HCT116 (cell line): ENCODE measurements at places on chromosomes 3 and 15.
A peak's percentile ranks its signal among the peaks of the same experiment; 100 is the strongest.

DNA sequence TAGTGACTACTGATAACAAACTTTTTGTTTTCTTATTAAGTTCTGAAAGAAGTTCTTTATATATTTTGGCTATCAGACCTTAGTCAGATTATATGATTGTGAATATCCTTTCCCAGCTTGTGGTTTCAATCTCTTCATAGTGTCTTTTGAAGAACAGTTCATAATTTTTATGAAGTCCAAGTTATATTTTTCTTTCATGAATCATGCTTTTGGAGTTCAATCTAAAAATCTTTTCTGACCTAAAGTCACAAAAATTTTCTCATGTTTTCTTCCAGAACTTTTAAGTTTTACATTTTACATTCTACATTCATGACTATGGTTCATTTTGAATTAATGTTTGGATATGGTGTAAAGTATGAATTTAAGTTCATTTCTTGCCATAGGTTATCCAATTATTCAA lies 34.2 kb upstream of the OCA2 start:
- H3K36me3 ChIP-seq: peaks cover 3% of the 10 kb centered on the region
- no peak for DNase-seq
- H3K4me3 ChIP-seq: no peak overlapping the region
- H3K27ac ChIP-seq: no peak overlapping the region
- no peaks in the 10 kb centered on the region for H3K4me1 ChIP-seq

- peak; percentile 31 for DNase-seq
- H3K4me3 ChIP-seq: no peak overlapping the region
- no peaks in the 10 kb centered on the region for H3K36me3 ChIP-seq
- H3K27ac ChIP-seq: no peak overlapping the region
- H3K4me1 ChIP-seq: no peaks in the 10 kb centered on the region
Observed at GRCh38 chr15:50315814-50316630, 39.0 kb downstream of the GABPB1 start.

DNA sequence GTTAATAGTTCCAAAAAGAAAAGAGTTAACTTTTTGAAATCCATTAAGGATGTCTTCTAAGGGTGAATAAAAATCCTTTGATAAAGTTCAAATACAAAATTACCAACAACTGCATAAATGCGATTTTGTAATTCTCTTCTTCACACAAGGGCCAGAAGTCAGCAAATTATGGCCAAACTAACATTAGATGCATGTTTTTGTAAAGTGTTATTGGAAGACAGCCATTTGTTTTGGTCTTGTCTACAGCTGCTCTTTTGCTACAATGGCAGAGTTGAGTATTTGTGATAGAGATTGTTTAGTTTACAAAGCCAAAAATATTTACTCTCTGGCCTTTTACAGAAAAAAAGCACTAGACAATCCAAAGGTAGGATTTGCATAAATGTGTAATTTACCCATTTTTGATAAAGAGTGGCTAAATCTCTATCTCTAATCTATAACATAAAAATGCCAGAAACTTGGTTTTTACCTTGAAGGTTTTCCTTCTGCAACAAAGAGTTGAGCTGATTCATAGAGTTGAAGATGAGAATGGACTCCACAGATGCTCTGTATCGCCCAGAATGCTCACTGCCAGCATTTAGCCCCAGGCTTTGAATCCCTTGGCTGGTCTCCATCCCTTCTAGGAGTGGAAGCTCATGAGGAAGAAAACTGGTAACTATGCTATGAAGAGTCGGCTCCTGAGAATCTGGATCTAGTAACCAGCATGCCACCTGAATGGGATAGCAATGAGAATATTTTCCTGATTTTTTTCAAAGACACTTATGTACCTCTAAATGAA lies 64.5 kb downstream of the POLQ start:
- peaks cover 5% of the 10 kb centered on the region; the same call in 1 of the 2 replicates for H3K4me1 ChIP-seq
- no peak for DNase-seq
- H3K27ac ChIP-seq: no peak overlapping the region
- no peaks in the 10 kb centered on the region for H3K27me3 ChIP-seq
- no peak overlapping the region for H3K4me3 ChIP-seq

DNA sequence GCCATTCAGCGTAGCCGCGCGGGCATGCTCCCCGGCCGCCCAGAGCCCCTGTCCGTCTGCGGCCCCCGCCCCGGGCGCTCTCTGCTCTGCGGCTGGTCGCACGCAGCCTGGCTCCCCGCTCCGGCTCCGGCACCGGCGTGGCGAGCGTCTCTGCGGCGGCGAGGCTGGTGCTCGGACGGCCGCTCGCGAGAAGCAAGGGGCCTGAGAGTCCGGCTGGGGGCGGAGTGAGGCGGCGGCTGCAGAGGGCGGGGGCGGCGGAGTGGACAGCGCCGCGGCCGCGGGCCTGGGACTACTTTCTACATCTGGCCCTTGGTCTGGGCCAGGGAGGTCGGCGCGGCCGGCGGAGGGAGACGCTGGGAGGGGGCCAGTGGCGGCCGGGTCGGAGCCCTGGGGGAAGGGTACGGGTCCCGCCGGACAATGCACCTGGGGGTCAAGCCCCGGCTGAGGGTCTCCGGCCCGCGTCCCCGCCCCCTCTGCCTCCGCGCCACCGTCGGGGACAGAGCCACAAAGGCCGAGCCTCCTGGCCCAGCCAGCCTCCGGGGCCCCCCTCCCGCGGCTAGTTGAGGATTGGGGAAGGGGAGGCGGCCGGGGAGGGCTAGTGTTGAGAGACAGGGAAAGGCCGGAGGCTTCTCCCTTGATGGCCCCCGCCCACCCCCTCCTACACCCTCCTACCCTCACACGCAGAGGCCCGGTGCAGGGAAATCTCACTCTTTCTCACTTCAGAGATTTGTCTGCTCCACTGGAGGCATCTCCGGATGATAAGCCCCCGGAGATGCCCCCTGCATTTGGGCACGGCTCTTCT lies at the start of gene PRTG:
TSS of gene PRTG (minus strand) at position 226 of the 802 bp plus-strand sequence. CDS start at position 5, 221 bp downstream.
- H3K4me1 ChIP-seq: peaks cover 5% of the 10 kb centered on the region; the same call in 1 of the 2 replicates
- no peaks in the 10 kb centered on the region for H3K36me3 ChIP-seq
- H3K27me3 ChIP-seq: no peaks in the 10 kb centered on the region
- H3K27ac ChIP-seq: no peak within 1 kb of the TSS

- DNase-seq: no peak
- H3K27me3 ChIP-seq: no peaks in the 10 kb centered on the region
- H3K4me3 ChIP-seq: no peak overlapping the region
- H3K27ac ChIP-seq: no peak overlapping the region
Observed at GRCh38 chr3:153652076-153652475, 469.1 kb upstream of the ARHGEF26 start.

DNA sequence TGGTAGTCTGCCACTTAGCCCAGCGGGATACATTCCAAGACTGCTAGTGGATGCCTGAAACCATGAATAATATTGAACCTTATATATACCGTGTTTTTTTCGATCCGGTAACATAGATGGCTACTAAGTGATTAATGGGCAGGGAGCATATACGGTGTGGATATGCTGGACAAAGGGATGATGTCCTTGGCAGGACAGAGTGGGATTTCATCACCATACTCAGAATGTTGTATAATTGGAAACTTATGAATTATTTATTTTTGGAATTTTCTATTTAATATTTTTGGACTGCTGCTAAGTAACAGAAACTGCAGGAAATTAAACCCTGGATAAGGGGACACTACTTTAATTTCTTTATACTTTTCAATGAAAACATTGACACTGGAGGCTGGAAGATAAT lies 53.2 kb downstream of the ASTE1 start:
- peaks cover 6% of the 10 kb centered on the region; the same call in 1 of the 2 replicates for H3K36me3 ChIP-seq
- H3K27ac ChIP-seq: no peak overlapping the region
- no peak for DNase-seq
- no peaks in the 10 kb centered on the region for H3K27me3 ChIP-seq

- no peaks in the 10 kb centered on the region; the same call in 1 of the 2 replicates for H3K4me1 ChIP-seq
- H3K27me3 ChIP-seq: no peaks in the 10 kb centered on the region
- DNase-seq: no peak
- no peaks in the 10 kb centered on the region for H3K36me3 ChIP-seq
- H3K27ac ChIP-seq: no peak overlapping the region
- H3K4me3 ChIP-seq: no peak overlapping the region
Observed at GRCh38 chr3:133492159-133492741, 81.2 kb upstream of the CDV3 start.

DNA sequence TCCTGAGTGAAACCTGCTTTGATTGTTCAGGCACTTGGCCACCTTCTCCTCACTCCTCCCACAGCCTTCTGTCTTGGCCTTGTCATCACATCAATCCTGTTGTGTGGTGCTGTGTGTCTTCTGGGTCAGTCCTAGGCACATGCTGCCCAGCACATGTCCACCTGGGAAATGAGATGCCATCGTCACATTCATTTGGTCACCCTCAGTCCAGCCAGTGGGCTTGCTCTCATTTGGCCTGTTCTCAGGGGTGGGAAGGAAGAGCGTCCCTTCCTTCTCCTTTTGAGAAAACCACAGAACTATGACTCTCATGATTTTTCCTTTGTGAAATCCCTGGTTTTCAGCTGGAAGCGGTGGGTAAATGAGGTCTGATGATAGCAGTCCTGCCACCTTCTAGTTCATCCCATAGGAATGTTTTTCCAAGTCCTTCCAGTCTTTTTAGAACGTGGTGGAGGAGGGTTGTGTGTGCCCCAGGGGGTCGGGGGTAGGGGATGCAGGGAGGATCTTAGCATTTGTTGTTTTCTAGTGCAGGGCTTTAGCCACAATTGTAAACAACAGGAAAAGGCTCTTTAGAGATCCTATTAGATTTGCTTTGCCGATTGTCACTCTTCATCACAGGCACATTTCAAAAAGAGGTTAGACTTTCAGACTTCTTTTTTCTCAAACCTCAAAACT lies 8.4 kb upstream of the PLA1A start:
- H3K36me3 ChIP-seq: no peaks in the 10 kb centered on the region
- H3K4me1 ChIP-seq: no peaks in the 10 kb centered on the region
- no peak overlapping the region for H3K27ac ChIP-seq
- no peak for DNase-seq

GRCh38 chr3:53936347-53936746 lies 44.7 kb upstream of the SELENOK start:
- 0 out of 2 replicates have a peak, but pooled peaks cover 3% of the 10 kb centered on the region for H3K27me3 ChIP-seq
- H3K36me3 ChIP-seq: no peaks in the 10 kb centered on the region
- no peak for DNase-seq
- H3K27ac ChIP-seq: no peak overlapping the region
- no peak overlapping the region for H3K4me3 ChIP-seq

GRCh38 chr15:65919353-65919752 lies 50.1 kb downstream of the RAB11A start:
- no peak for DNase-seq
- no peak overlapping the region for H3K4me3 ChIP-seq
- no peaks in the 10 kb centered on the region for H3K36me3 ChIP-seq
- H3K4me1 ChIP-seq: no peaks in the 10 kb centered on the region

- no peaks in the 10 kb centered on the region for H3K4me1 ChIP-seq
- H3K27me3 ChIP-seq: no peaks in the 10 kb centered on the region; the same call in 1 of the 2 replicates
- DNase-seq: no peak
- H3K36me3 ChIP-seq: no peaks in the 10 kb centered on the region
- H3K27ac ChIP-seq: no peak overlapping the region
Observed at GRCh38 chr3:4749567-4750002, 229.7 kb upstream of the BHLHE40 start.

GRCh38 chr3:65004795-65005295 lies 317.0 kb upstream of the ADAMTS9 start:
- no peak overlapping the region for H3K4me3 ChIP-seq
- no peak for DNase-seq
- H3K4me1 ChIP-seq: no peaks in the 10 kb centered on the region
- H3K27ac ChIP-seq: no peak overlapping the region

DNA sequence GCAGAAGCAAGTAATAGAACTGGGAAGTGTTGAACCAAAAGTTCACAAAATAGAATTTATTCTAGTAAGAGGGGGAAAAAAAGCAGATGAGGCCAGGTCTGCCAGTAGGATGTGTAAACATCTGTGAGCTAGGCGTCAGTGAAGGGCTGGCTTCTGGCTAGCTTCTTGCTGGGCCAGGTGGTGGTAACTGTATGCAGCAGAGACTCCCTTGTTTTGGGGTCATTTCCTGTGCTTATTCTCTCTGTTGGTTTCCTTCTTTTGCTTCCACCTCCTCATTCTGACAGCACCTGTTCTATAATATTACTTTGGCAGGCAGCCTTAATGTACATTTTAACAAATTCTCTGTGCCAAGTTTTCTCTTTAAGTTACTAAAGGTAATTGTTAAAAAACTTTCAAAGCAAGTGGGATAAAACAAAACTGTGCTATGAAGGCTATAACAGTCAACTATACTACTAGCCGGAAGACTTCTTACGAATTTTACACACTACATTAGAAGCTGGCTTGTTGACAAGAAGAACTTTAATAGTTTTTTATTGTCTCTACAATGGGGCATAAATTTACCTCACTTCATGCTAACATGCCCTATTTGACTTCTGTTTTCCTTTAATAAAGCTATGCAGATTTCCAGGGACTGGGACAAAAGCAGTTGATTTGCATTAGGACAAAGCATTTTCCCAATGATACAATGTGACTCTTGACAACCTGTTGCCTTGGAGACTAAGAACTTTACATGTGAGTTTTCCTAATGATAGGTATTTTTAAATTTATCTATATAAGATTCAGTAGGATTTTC lies 318.8 kb upstream of the NAALADL2 start:
- H3K4me3 ChIP-seq: no peak overlapping the region
- no peak overlapping the region for H3K27ac ChIP-seq
- H3K4me1 ChIP-seq: no peaks in the 10 kb centered on the region
- no peaks in the 10 kb centered on the region for H3K36me3 ChIP-seq
- H3K27me3 ChIP-seq: no peaks in the 10 kb centered on the region
- DNase-seq: no peak

- DNase-seq: peak; percentile 44
- no peak overlapping the region for H3K4me3 ChIP-seq
- H3K4me1 ChIP-seq: peaks cover 22% of the 10 kb centered on the region
- no peaks in the 10 kb centered on the region for H3K36me3 ChIP-seq
- H3K27ac ChIP-seq: no peak overlapping the region
- no peaks in the 10 kb centered on the region for H3K27me3 ChIP-seq
Observed at GRCh38 chr15:81297147-81297572, 26.8 kb downstream of the STARD5 start.

- H3K36me3 ChIP-seq: no peaks in the 10 kb centered on the region
- no peak overlapping the region for H3K4me3 ChIP-seq
- no peak overlapping the region for H3K27ac ChIP-seq
- DNase-seq: no peak
- peaks cover 4% of the 10 kb centered on the region; the same call in 1 of the 2 replicates for H3K27me3 ChIP-seq
Observed at GRCh38 chr3:143343944-143344343, 224.4 kb downstream of the CHST2 start.

- H3K27me3 ChIP-seq: no peaks in the 10 kb centered on the region
- no peak overlapping the region for H3K27ac ChIP-seq
- no peak for DNase-seq
- no peak overlapping the region for H3K4me3 ChIP-seq
- no peaks in the 10 kb centered on the region for H3K36me3 ChIP-seq
Observed at GRCh38 chr3:18149386-18149785, 275.8 kb downstream of the SATB1 start.

GRCh38 chr3:39102504-39103323 lies 4.7 kb downstream of the GORASP1 start:
- H3K4me3 ChIP-seq: no peak overlapping the region
- H3K27ac ChIP-seq: no peak overlapping the region
- no peaks in the 10 kb centered on the region for H3K27me3 ChIP-seq
- peaks cover 6% of the 10 kb centered on the region; the same call in 1 of the 2 replicates for H3K36me3 ChIP-seq

- no peaks in the 10 kb centered on the region for H3K27me3 ChIP-seq
- H3K4me3 ChIP-seq: no peak overlapping the region
- no peaks in the 10 kb centered on the region for H3K4me1 ChIP-seq
- no peak overlapping the region for H3K27ac ChIP-seq
Observed at GRCh38 chr3:44529927-44530326, 25.1 kb upstream of the ZKSCAN7 start.
